ENCODE measurements at places on chromosomes 1 and 21. TPM values are rescaled to one million over a fixed set of nuclear protein-coding genes. Genes with fewer than 3 reads are reported as not detected.
A peak's percentile ranks its signal among the peaks of the same experiment; 100 is the strongest.

- no peak for DNase-seq
- H3K36me3 ChIP-seq = no peaks in the 10 kb centered on the region
- no peak overlapping the region for H3K27ac ChIP-seq
- H3K4me3 ChIP-seq = no peak overlapping the region
These were observed 14.0 kb upstream of the PABPC4 start for GRCh38 chr1:39590546-39590945.

The VAV3 gene
- total RNA-seq = 2.5 TPM

GRCh38 chr1:180040034-180040433 lies 85.4 kb downstream of the CEP350 start:
- DNase-seq = no peak
- peaks cover 86% of the 10 kb centered on the region for H3K36me3 ChIP-seq
- H3K27me3 ChIP-seq = no peaks in the 10 kb centered on the region
- no peak overlapping the region for H3K4me3 ChIP-seq
- no peak overlapping the region for H3K27ac ChIP-seq

- H3K4me3 ChIP-seq = no peak overlapping the region
- H3K4me1 ChIP-seq = no peaks in the 10 kb centered on the region
- no peak for DNase-seq
- no peak overlapping the region for H3K27ac ChIP-seq
These were observed 33.9 kb upstream of the GRHL3 start for GRCh38 chr1:24285231-24285630.

DNA sequence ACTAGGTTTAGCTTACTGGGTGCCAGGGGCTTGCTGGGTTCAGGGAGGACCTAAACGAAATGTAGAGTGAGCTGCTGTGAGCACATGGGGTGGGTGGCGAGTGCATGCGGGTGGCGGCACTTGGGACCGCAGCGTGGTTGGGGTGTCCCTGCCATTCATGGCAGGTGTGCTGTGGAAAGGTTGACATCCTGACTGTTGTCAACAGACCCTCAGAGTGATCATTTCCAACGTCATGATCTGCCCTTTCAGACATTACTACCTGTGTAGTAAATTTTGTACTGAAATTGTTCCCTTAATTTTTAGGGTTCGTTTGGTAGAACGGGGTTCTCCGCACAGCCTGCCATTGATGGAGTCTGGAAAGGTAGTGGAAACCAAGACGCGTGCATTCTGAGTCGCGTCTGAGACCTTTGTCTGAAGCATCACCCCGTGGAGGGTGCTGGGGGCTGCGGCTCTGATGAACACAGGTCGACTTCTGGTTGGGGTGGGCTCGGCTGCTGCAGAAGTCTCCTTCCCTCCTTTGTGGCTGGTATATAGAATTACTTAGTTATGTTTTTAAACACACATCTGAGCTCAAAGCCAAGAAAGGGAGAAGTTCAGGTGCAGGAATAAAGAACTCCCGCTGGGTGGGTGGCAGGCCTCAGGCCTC lies 43.3 kb downstream of the S100B start:
- H3K4me1 ChIP-seq = peaks cover 87% of the 10 kb centered on the region
- peak overlapping the region; percentile 99 for H3K27ac ChIP-seq
- H3K27me3 ChIP-seq = no peaks in the 10 kb centered on the region
- peak overlapping the region; percentile 89 for H3K4me3 ChIP-seq
- no peaks in the 10 kb centered on the region for H3K36me3 ChIP-seq
- peak; percentile 63 for DNase-seq

- H3K27ac ChIP-seq = peak overlapping the region; percentile 11
- no peaks in the 10 kb centered on the region for H3K4me1 ChIP-seq
- no peak for DNase-seq
- H3K4me3 ChIP-seq = no peak overlapping the region
- H3K27me3 ChIP-seq = no peaks in the 10 kb centered on the region
These were observed 391.4 kb downstream of the MRPL39 start for GRCh38 chr21:25215698-25216384.

The OR2L13 gene
- not detected for total RNA-seq

DNA sequence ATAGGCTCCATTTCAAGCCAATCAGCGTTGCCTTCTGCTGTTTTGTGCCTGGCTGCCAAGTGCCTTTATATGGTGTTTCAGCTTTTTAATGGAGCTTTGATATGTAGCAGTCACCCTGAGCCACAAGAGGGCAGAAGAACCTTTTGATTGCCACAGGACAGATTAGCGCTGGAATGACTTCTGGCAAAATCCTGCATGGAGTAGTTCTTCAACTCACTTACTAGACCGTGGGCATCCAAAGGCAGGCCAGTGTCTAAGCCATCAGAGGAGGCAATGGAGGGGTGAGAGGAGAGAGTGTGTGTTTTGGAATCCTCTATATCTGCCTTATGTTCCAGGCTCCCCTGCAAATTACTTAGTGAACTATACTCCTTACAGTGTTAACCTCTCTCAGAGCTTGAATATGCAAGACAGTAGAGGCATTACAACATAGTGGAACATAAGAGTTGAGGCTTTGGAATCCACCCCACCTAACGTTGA lies 56.2 kb downstream of the ST3GAL3 start:
- no peaks in the 10 kb centered on the region for H3K27me3 ChIP-seq
- DNase-seq = peak; percentile 55
- H3K36me3 ChIP-seq = no peaks in the 10 kb centered on the region
- peaks cover 4% of the 10 kb centered on the region for H3K4me1 ChIP-seq
- H3K27ac ChIP-seq = no peak overlapping the region

- H3K36me3 ChIP-seq = no peaks in the 10 kb centered on the region
- no peak overlapping the region for H3K4me3 ChIP-seq
- DNase-seq = no peak
- no peaks in the 10 kb centered on the region for H3K27me3 ChIP-seq
- no peaks in the 10 kb centered on the region for H3K4me1 ChIP-seq
- no peak overlapping the region for H3K27ac ChIP-seq
These were observed 443.4 kb upstream of the PRMT6 start for GRCh38 chr1:106613068-106613467.

GRCh38 chr1:227273557-227273956 lies 44.7 kb downstream of the CDC42BPA start:
- H3K4me1 ChIP-seq = no peaks in the 10 kb centered on the region
- H3K27ac ChIP-seq = no peak overlapping the region
- no peak for DNase-seq

GRCh38 chr1:3320246-3321152 lies 134.0 kb upstream of the ARHGEF16 start:
- H3K4me1 ChIP-seq = peaks cover 8% of the 10 kb centered on the region
- DNase-seq = no peak
- no peaks in the 10 kb centered on the region for H3K36me3 ChIP-seq
- peaks cover 1% of the 10 kb centered on the region for H3K27me3 ChIP-seq
- no peak overlapping the region for H3K27ac ChIP-seq

- peaks cover 9% of the 10 kb centered on the region for H3K4me1 ChIP-seq
- no peaks in the 10 kb centered on the region for H3K36me3 ChIP-seq
- H3K4me3 ChIP-seq = no peak overlapping the region
These were observed 51.7 kb downstream of the WNT9A start for GRCh38 chr1:227895828-227896685.

The MAN1C1 gene
- 47.2 TPM for total RNA-seq

The FAM72B gene
- total RNA-seq = not detected

DNA sequence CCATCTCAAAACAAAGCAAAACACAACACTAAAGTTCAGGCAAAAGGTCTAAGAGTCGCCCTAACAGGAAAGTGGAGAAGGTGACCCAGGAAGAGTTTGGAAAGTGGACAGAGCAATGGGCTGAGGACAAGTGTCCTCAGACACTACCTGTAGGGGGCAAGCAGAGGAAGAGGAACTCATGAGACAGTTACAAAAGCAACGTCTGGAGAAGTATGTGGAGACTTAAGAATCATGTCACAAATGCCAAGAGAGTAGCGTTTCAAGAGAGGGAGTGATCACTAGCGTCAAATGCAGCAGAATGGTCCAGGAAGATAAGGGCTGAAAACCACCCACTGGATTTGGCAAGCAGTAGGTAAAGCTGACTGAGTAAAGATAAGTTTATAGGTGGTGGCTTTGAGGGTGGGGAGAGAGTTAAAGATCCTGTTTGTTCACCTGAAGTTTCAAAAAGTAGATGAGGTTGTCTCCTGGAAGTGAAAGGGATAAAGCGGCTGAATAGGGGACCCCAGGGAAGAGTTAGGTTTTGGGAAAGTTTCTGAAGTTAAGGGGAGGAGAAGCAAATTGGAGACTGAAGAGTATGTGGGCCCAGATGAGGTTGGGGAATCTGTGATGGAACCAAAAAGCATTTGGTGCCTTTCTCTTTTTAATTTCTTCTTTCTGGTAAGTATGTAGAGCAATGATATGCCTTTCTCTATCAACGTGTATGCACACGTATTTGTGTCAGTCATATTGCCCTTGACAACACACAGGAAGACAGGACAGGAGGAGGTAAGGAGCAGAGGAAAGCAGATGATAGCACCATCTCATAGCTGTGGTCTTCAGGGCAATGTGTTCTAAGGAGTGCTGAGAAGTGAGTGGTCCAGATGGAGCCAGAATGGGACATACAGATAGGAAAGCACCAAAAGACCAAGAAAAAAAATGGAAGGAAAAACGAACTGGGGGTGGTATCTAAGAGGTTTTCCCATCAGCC lies 3.1 kb downstream of the BSDC1 start:
- no peak overlapping the region for H3K4me3 ChIP-seq
- no peaks in the 10 kb centered on the region for H3K36me3 ChIP-seq
- no peaks in the 10 kb centered on the region for H3K27me3 ChIP-seq

DNA sequence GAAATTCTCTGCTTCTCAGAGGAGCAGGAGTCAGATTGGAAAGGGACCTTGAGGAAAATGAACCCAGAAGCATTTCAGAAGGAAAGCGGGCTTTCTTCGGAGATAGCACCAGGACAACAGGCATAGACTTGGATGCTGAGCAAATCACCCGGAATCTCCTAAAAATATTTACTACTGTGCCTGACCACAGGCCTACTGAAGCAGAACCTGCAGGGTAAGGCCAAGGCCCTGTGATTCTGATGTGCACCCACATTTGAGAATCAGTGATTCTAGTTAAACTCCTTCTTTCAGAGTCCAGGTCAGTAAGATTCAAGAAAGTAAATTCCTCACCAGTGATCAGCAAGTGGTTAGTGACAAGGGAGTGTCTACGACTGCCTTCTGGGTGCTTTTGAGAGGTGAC lies 307.3 kb upstream of the DUSP10 start:
- H3K4me3 ChIP-seq = no peak overlapping the region
- no peaks in the 10 kb centered on the region for H3K36me3 ChIP-seq
- no peaks in the 10 kb centered on the region for H3K27me3 ChIP-seq

DNA sequence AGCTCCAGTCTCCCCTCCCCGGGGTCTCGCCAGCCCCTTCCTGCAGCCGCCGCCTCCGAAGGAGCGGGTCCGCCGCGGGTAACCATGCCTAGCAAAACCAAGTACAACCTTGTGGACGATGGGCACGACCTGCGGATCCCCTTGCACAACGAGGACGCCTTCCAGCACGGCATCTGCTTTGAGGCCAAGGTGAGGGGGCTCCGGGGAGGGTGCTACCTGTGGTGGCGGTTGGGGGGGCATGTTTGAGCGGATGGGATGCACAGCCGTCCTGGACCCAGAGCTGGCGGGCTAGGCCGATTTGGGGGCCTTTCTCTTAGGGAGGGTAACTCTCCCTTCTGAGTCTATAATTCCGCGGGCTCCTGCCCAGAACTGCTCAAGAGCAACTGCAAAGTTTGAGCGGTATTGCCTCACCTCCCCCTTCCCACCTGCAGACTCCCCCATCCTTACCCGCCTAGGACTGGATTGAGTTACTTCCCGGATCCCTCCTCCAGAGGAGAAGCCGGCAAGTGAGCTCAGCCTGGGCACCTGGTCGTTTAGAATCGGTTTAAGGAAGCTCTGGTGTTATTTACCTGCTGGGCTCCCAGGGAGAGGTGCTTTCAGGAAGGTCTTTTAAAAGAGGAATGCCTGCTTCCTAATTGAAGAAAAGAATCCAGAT lies 730 bp downstream of the NOS1AP start:
- no peaks in the 10 kb centered on the region for H3K36me3 ChIP-seq
- no peak overlapping the region for H3K27ac ChIP-seq
- peaks cover 33% of the 10 kb centered on the region for H3K27me3 ChIP-seq
- H3K4me3 ChIP-seq = peak overlapping the region; percentile 91

- no peak for DNase-seq
- no peaks in the 10 kb centered on the region for H3K4me1 ChIP-seq
- H3K27ac ChIP-seq = no peak overlapping the region
- H3K4me3 ChIP-seq = no peak overlapping the region
- no peaks in the 10 kb centered on the region for H3K36me3 ChIP-seq
- H3K27me3 ChIP-seq = no peaks in the 10 kb centered on the region
These were observed 490.1 kb downstream of the NEGR1 start for GRCh38 chr1:71792264-71792663.

Measured in naive thymus-derived CD8-positive, alpha-beta T cell (primary cell).